A673 (cell line): ENCODE measurements at places on chromosomes 5 and 9. TPM values are rescaled to one million over a fixed set of nuclear protein-coding genes. Genes with fewer than 3 reads are reported as not detected.

DNA sequence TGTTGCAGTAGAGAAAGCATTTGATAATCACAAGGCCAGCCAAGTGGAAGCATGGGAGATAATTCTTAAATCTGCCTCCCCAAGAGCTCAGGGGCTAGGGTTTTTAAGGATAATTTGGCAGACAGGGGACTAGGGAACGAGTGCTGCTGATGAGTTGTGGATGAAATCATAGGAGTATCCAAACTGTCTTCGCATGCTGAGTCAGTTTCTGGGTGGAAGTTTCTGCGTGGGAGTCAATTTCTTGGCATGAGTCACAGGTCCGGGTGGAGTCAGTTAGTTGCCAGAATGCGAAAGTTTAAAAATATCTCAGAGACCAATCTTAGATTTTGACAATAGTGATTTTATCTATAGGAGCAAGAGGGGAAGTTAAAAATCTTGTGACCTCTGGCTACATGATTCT is 112.6 kb downstream of the TMC1 start:
- DNase-seq: peak; percentile 12

DNA sequence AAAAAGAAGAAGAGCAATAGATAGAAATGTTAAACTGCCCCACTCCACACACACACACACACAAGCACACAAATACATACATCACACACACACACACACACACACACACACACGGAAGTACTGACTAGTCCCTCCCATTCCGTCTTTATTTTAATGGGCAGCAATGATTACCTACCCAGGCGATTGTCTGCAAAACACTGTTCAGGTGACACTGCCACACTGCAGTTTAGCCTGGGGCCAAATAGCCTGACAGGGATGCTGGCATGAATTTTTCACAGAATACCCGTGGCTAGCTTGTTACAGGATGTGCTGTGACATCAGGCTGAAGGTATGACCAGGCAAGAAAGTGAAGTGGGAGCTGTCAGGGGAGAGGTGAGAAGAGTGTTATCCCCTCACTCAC is 86.9 kb downstream of the FRMD3 start:
- DNase-seq: no peak

GRCh38 chr9:127846443-127847177 is 7.8 kb downstream of the ENG start:
- DNase-seq: no peak

Gene RASEF
- 0.09 TPM in 1 of 2 replicates, not detected in the other for total RNA-seq

DNA sequence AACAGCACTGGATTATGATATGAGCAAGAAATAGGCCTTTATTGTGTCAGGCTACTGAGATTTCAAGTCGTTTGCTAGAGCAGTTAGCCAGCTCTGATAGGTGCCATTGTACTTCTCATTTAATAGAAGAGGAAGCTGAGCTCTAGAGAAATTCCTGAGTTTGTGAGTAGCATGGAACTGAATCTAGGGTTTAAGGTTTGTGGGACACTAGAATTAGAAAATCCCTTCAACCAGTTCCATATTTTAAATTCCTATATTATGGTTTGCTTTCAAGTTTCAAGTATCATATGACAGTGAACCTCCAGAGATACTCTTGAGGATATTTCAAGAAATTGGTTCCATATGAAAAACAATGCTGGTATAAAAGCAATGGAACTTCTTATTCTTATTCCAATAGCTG is 87.6 kb downstream of the ANKRD55 start:
- no peak for DNase-seq

Gene TMEM161B
- total RNA-seq: 19.7 and 20.7 TPM in 2 replicates

Gene COL23A1
- total RNA-seq: 0.42 TPM in 1 of 2 replicates, not detected in the other

Gene CD72
- not detected in 2 replicates for total RNA-seq

GRCh38 chr5:173972925-173973615 is 15.9 kb upstream of the C5orf47 start:
- peak; percentile 72 for DNase-seq

GRCh38 chr9:135038331-135038730 is 49.1 kb upstream of the OLFM1 start:
- no peak for DNase-seq

DNA sequence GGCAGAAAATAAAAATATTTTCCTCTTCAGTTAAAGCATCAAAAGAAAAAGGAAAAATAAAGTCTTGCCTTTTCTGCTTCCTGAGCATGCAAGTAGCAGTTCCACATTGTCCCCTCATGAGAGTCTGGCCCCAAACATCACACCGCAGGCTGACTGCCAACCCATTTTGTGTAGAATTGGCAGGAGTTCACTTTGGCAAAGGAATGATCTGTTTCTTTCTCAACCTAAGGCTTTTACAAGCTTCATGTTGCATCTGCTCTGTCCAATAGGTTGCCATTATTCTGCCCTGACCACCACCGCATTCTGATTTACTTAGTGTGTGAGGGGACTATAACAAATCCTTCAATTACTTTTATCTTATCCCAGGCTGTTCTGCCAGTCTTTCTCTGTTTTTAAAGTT is 249.5 kb downstream of the ISL1 start:
- no peak for DNase-seq

DNA sequence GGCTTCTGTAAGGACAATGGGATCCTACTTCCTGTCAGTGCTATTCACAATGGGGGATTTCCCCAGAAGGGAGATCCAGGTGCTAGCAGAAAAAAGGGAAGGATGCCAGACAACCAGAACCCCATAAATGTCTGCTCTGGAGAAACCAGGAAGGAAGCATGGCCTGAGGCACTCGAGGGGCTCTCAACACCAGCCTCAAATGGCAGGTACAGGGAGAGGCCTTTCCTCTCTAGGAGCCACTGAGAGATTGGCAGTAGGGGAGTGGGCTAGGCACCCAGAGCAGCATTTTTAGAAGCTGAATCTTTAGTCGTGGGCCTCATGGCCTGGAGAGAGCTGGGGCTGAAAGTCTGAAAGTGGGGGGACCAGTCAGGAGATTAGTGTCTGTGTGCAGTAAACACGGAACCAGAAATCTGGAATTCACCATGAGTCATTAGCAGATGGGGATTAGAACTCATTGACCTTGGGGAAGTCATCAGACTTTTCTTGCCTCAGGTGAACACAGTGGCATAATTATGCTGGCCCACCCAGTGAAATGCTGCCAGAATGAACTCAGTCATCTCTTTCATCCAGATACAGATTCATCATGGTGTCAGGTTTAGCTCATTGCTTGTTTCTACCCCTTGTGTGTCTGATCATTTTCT is 28.3 kb downstream of the ARHGEF28 start:
- DNase-seq: no peak

GRCh38 chr9:3193791-3194190 is 332.0 kb downstream of the RFX3 start:
- no peak for DNase-seq

GRCh38 chr9:35619800-35620158 is 1.6 kb upstream of the CD72 start:
- DNase-seq: no peak

GRCh38 chr5:43875741-43876140 is 272.8 kb downstream of the NNT start:
- no peak for DNase-seq

GRCh38 chr5:94239266-94239665 is 379.1 kb downstream of the KIAA0825 start:
- DNase-seq: no peak
